ENCODE measurements at places on chromosomes 13 and 19.

DNA sequence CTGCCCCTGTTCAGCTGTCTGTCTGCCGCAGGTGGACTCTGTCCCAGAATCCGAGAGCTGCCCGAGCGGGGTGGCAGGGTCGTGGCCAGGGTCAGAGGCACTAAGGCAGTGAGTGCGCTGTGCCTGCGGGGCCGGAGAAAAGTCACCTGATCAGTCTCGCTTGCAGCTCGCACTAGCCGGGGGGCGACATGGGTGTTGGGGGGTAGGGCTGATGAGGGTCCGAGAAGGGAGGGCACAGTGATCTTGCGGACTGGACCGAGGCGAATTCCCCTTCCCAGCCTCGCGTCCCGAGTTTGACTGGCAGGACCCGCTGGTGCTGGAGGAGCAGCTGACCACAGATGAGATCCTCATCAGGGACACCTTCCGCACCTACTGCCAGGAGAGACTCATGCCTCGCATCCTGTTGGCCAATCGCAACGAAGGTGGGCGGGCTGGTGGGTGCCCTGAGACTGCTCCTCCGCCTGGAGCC is 627 bp downstream of the GCDH start:
- no peak for DNase-seq

GRCh38 chr13:83691966-83692365 is 190.3 kb downstream of the SLITRK1 start:
- DNase-seq = no peak

DNA sequence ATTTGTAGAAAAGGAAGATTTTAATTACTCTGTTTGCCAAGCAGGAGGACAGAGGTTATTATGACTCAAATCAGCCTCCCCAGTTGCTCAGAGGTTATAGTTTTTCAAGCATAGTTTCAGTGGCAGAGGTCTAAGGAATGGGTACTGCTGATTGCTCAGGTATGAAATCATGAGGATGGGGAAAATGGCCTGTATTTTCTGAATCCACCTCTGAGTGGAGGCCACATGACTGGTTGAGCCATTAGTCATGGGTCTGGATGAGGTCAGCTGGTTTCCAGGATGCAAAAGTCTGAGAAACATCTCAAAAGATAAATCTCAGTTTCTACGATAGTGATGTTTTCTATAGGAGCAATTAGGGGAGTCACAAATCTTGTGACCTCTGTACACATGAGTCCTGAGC is 62.8 kb upstream of the CEACAM8 start:
- no peak for DNase-seq

DNA sequence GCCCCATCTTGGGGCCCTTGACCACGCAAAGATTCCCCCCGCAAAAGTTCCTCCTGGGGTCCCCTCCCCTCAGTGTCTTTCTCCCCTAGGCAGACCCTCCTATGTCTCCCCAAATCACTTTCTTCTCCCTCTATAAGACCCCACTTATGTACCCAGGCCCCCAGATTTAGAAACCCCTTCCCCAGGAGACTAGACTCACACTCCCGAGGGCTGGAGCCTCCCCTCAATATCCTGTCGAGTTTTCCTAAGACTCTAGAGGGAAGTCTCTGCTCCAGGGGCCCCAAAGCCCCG is 1.4 kb downstream of the SLC1A5 start:
- no peak for DNase-seq

DNA sequence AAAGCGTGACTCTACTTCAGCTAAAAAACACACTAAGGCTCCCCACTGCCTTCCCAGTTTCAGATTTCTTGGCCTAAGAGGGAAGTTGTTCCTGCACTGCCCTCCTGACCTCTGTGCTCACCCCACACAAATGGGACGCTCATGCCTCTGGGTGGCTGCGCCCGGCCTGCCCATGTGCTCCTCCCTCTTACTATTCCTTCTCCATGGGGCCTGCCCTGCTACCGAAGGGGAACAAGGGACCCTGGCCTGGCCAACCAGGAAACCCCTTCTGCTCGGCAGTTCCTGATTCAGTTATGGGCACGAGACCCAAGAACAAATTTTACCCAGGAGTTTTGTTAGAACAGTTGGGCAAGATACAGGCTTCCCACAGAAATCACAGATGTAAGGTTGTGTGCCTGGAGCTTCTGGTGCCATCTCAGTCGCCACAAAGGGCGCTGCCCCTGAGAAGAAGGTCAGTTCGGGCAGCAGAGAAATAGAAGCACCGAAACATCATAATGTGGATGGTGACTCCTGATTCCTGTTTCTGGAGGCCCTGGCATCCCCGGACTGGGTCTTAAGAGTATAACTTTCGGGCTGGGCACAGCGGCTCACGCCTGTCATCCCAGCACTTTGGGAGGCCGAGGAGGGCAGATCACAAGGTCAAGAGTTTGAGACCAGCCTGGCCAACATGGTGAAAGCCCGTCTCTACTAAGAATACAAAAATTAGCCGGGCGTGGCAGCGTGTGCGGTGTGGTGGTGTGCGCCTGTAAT is 5.4 kb upstream of the PLPP2 start:
- DNase-seq = no peak
